ENCODE measurements at places on chromosomes 13 and 19.

DNA sequence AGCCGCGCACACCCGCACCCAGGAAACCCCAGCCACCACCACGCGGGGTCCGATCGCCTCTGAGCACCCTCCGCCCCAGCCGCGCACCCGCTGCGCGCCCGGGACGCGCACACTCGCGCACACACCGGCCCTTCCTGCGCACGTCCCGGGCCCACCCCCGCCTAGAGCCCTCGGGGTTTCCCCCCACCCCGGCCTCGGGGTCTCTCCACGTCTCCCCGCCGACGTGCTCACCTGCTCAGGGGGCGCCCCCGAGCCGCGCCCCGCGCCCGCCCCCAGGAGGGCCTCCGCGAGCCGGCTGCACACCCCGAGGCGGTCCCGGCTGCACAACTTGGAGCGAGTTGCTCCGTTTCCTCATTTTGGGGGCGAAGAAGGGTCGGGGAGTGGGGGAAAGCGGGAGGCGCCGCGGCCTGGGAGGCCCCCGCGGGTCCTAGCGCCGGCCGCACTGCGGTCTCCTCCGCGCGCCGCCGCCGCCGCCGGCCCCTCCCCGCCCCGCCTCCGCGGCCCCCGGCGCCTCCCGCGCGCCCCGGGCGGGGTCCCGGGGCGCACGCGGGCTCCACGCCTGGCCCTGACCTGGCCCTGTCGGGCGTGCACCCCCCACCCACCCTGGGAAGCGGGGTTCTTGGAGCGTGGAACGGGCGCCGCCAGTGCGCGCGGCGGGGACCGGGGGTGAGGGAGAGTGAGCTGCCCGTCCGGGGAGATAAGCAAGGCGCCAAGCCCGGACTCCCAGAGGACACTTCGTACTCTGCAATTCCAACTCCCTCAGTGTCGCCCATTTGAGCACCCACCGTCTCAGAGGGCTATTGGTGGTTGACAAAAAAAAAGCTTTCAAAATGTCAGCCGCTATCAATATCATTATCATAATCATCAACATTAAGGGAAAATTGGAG lies at the start of gene MATK:
TSS of gene MATK (minus strand) at position 444 of the 887 bp plus-strand sequence. CDS start 1,246 bp downstream, outside the sequence.
- DNase-seq = no peak

DNA sequence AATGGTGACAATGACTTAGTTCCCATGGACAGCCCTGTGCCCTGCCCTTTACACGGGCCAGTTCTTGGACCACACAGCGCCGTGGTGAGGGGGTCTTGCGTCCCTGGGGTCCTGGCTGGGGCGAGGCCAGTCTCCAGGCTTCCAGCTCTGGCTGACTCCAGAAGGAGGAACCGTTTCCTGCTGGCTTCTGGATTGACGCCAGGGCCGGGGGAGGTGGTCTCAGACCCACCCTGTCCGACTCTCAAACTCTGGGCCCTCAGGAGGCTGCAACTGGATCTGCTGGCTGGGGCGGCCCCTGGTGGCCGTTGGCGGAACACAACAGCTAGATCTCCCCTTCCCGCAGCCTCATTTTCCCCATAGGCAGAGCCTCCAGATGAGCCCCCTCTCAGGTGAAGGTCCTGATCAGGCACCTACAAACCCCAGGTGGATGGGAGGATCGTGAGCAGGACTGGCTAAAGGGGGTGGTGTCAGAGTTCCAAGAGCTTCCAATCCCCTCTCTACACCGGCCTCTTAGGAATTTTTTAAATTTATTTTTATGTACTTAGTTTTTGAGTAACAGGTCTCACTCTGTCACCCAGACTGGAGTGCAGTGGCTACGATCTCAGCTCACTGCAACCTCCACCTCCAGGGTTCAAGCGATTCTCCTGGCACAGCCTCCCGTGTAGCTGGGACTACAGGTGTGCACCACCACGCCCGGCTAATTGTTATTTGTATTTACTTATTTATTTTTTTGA lies 8.0 kb downstream of the CCDC194 start:
- no peak for DNase-seq

DNA sequence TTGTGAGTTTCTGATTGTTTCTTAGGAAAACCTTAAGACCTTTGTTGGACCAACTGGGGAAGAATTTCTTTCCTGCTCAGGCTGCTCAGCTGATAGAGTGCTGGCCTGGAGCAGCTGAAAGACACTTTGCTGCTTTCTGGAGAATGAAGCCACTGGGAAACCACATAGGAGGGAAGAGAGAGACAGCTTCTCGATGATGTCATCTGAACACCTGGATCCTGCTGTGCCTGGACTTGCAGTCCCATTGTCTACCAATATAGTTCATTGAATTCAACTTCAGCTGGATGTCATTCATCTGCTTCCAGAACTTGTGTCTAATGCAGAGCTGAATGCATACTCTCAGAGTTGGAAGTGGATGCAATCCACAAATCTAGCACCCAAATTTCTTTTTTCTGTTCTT lies 34.3 kb upstream of the TSHZ3 start:
- no peak for DNase-seq

GRCh38 chr13:48776401-48776800 lies 122.7 kb downstream of the CYSLTR2 start:
- DNase-seq = no peak

DNA sequence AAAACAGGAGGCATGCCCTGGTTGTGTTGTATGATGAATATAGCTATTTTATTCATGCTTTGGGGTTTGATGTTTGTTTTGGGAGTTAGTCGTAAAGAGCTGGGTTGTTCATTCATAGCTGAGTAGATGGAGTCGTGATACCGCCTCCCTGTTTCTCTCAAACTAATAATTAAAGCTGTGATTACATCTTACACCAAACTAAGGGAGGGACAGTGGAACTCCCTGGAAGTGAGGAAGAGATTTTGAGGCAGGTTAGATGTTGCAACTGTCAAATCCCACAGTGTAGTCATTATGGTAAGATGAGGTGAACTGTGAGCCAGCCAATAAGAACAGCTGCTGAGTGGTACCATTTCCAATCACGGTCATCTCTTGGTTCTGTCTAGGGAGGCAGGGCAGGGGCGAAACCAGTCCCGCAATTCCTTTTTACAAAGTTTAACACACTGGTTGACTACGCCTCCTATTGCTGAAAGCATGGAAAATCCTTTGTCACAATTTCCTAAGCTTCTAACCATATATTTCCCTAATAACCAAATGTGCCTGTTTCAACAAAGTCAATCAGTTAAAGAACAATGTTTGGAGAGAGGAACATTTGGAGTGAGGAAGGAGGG lies 207.6 kb upstream of the SERP2 start:
- DNase-seq = no peak

GRCh38 chr13:30148171-30148754 lies 159.1 kb downstream of the KATNAL1 start:
- DNase-seq = no peak

- DNase-seq = no peak
Measured at GRCh38 chr13:59038824-59039223, 1124.9 kb downstream of the DIAPH3 start.

GRCh38 chr19:18850471-18851375 lies 19.0 kb downstream of the UPF1 start:
- no peak for DNase-seq

- DNase-seq = no peak
Measured at GRCh38 chr19:20247016-20247683, 80.1 kb downstream of the ZNF486 start.

DNA sequence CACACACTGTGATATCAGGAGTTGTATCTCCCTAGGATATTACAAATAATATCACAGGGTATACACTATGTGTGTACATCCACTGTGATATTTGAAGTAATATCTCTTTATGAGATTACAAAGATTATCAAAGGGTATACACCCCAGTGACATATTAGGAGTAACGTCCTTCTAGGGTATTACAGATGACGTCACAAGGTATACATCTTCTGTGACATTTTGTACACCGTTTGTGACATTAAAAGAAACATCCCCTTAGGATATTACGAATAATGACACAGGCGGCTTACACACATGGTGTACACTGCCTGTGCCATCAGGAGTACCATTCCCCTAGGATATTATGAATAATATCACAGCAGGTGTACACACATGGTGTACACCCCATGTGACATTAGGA lies 13.4 kb upstream of the RGCC start:
- no peak for DNase-seq

DNA sequence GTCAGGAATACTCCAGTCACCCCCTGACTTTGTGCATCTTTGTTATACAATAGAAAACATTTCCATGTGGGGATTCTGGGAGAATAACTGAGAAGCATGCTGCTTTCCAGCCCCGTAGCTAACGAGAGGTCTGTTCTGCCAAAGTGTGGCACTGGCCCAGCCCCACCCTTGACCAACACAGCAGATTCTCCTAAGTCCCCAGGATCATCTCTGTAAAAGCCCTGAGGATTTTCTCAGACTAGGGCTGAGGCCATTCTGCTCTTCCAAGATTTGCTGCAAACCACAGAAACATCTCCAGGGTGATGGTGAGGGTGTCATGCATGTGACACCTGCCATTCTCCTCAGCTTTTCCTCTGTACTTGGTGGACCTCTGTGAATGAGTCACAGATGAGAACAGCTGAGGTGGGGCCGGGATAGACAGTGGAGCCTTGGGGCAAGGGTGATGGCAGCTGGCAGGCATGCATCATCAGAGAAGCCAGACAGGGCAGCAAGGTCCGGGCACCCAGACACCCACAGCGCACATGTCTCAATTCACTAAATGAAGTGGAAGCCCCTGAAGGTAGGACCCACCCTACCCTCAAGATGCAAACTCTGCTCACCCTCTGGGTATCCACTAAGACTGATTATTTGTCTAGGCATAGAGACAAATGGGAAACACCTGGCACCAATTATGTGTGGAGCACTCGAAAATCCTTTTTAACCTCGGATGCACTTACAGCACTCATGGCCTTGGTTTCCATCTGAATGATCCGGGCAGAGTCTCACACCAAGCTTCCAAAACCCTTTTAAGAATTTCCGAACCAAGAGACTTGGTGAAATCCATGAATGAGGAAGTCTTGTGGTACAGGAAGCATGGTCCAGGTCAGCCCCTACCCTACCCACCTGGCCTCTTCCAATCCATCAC lies 20.1 kb upstream of the DOCK9 start:
- no peak for DNase-seq

GRCh38 chr13:26909477-26909876 lies 148.9 kb upstream of the GPR12 start:
- no peak for DNase-seq

DNA sequence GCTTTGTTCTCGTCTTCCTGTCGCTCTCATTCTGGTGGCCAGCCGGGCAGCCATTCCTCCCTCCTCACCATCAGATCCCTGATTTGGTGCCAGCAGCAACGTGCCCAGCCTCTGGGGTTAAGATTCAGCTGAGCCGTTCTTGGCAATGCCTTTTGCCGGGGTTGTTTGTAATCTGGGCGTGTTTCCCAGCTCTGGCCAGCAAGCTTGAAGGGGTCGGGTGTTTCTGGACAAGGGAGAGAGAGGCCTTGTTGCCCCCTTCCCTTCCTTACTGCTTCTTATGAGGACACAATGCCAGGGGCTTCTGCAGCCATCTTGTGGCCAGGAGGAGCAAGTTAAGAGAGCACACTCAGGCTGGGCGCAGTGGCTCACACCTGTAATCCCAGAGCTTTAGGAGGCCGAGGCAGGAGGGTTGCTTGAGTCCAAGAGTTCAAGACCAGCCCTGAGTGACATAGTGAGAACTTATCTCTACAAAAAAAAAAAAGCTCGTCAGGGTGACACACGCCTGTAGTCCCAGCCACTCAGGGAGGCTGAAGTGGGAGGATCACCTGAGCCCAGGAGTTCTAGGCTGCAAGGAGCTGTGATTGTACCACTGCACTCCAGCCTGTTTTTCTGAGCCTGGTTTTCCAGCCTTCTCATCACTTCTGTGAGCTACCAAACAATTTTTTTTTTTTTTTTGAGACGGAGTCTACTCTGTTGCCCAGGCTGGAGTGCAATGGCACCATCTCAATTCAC lies 10.7 kb upstream of the CRTC1 start:
- DNase-seq = no peak

DNA sequence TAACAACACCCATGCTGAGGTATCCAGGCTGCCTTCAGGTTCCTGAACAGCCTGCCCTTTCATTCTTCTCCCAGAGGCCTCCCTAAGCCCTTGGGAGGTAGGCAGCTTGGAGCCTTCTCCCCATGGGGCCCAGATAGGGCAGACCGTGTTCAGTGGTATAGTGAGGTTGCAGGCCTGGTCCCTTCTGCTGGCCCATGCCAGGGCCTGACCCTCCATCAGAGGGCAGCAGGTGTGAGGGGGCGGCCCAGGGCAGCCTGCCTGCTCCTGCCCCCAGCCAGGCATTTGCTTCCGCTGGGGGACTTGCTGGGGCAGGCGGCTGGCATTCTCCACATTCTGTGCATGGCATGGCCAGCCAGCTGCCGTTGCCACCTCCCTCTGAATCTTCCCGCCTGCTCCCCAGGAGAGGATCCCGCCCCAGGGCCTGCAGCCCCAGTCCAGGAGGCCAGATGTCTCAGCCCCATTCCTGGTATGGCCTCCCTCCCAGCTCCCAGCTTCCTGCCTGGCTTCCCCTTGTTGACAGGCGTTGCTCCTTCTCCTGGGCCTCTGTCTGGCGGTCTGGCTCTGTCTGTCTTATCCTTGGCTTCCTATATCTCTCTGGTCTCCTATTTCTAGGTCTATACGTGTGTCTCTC lies 8.9 kb downstream of the CIC start:
- no peak for DNase-seq

DNA sequence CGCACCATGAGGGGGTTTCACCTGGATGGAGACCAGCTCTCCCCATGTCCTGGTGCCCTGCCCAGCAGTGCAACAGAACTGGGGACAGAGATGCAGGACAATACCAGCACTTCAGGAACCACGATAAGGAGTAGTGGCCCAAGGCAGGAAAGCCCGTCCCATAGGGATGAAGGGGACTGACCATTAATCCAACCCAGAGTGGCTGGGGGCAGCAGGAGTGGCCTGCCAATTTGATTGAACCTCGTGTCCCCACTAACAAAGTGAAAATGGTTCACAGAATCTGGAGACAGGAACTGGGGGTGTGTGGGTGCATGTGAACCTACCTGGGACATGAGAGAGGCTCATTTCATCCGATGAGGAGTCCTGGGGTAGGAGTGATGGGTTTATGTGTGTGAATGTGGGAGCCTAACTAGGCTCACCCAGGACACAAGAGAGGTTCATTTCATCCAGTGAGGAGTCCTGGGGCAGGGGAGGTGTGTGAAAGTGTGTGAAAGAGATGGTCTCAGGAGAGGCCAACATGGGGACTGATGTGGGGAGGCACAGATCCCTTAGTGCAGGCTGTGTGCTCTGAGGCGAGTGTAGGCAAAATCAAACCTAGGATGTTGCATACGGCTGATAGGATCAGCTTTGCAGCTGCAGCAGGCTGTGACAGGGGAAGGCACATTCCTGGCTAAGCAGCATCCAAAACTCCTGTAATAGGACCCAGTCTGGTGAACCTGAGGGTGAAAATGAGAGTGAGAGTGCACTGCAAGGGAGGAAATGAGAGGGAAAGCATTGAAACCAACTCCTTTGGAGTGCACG lies 98.2 kb downstream of the ZNF429 start:
- no peak for DNase-seq

- DNase-seq = no peak
Measured at GRCh38 chr19:8703223-8703622, 4.6 kb upstream of the ACTL9 start.

DNA sequence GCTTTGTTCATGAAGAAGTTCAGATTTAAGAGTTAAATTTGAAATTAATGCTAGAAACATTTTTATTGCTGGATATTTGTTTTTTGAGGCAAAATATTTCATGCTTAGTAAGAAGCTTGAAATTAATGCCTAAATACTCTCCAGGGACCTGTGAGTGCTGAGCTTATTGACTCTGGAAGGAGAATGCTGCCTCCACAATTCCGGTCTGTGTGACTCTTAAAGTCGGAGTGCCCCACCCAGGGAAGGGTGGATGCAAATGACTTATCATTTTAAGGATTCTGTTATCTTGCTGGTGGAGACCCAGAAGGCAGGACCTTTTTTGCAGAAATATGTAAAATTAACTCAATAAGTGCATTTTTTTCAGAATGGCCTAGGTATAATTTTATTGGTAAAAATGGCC lies 143.8 kb upstream of the RXFP2 start:
- DNase-seq = no peak
